ENCODE measurements at places on chromosomes 13 and 19.

DNA sequence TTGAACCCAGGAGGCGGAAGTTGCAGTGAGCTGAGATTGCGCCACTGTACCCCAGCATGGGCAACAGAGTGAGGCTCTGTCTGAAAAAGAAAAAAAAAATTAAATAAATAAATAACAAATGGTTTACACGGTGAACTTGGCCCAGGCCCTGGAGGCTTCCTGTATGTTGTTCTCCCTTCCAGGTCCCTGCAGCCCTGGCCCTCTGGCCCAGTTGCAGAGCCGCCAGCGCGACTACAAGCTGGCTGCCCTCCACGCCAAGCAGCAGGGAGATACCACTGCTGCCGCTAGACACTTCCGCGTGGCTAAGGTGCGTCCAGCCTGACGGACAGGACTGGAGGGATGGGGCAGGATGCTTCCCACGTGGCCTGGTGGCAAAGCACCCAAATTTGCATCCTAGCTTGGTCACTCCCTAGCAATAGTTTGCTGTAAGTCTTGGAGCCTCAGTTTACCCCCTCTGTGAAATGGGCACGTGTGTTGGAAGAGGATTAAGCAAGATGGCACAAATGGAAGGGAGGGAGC is 11.9 kb downstream of the CC2D1A start:
- DNase-seq = no peak

DNA sequence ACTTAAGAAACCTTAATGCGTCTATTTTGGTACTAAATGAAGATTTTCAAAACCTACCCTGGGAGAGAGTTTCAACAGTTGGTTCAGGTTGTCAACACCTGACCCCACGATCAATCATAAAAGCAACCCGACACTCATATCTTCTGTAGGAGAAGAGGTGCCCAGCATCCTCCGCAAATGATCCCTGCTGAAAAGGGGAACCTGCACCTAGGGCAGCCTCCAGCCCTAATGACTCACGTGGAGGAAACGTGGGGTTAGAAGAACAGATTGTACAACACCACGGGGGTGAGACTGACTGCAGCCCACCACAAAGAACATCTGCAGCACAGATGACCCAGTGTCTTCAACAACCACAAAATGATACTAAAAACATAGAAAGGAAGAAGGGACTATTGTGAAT is 116.3 kb downstream of the RAB20 start:
- no peak for DNase-seq

- DNase-seq = no peak
These were observed 44.2 kb upstream of the RNF113B start for GRCh38 chr13:98221234-98221633.

GRCh38 chr13:34210341-34210740 is 392.4 kb downstream of the RFC3 start:
- DNase-seq = no peak

GRCh38 chr13:95902741-95903140 is 150.5 kb downstream of the UGGT2 start:
- no peak for DNase-seq

GRCh38 chr19:33325920-33326319 is 23.6 kb upstream of the CEBPA start:
- DNase-seq = no peak

GRCh38 chr19:3817761-3818160 is 31.6 kb upstream of the MATK start:
- DNase-seq = no peak

- no peak for DNase-seq
These were observed 220.3 kb downstream of the RAP2A start for GRCh38 chr13:97654236-97654635.

DNA sequence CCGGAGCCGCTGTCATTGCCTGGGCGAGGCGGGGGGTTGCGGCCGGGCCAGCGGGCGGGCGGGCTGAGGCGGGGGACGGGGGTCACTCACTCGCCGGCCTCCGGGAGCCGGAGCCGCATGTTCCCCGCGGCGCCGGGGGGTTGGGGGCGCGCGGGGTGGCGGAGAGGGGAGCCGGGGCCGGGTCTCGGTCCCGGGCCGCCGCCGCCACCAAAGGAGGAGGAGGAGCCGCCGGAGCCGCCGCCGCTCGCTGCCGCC is 149 bp downstream of the MED26 start:
- DNase-seq = no peak

DNA sequence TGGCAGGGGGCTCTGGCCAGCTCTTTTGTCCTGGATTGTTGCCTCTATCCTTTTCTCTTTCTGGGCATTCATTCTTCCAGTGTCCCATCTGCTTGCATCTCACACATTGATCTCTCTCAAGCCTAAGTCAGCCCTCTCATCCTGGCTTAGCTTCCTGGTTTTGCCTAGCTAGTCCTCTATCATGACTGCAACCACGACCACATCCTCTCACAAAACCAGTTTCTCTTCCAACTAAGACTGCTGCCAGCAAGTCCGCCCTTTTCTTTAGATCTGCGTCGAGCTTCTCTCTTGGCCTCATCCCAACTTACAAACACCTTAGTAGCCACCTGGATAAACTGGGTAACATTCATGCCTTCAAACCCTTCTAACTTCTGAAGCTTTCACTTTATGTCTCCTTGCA is 212.2 kb upstream of the HTR2A start:
- DNase-seq = peak; percentile 51

- no peak for DNase-seq
These were observed 202.4 kb downstream of the ITGBL1 start for GRCh38 chr13:101654883-101655282.

DNA sequence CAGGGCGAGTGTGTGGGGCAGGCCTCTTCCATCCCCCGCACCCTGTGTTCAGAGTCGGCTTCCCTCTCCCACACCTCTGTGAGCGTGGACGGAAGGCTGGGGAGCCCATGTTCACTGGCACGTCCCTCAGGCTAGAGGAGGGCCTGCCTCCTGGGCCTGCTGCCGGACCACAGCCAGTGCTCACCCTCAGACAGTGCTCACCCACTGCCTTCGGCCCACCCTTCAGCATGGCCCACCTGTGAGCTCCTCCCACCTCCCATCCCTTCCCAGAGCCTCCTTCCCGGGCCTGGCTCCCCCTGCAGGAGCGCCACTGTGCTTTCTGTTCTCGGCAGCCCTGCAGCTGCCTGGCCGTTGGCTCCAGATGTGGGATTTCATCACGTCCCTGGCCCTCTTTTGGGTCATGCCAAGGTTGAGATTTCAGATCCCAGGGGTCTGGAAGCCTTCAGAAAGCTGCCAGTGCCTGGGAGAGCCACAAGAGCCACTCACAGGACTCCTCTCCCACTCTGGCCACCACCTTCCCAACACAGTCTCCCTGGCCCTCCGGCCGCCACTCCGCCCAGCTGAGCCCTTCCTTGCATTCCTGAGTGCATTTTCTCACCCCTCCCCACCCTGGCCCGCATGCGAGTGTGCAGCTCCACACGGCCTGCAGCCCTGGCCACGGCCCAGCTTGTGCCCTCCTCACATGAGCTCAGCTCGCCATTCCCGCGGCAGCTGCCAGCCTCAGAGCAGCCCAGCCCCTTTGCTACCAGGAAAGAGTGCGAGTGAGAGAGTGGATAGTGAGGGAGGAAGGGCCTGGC is 25.3 kb downstream of the CAPN12 start:
- no peak for DNase-seq

GRCh38 chr19:44951179-44952159 is 3.7 kb upstream of the CLPTM1 start:
- DNase-seq = peak; percentile 79

DNA sequence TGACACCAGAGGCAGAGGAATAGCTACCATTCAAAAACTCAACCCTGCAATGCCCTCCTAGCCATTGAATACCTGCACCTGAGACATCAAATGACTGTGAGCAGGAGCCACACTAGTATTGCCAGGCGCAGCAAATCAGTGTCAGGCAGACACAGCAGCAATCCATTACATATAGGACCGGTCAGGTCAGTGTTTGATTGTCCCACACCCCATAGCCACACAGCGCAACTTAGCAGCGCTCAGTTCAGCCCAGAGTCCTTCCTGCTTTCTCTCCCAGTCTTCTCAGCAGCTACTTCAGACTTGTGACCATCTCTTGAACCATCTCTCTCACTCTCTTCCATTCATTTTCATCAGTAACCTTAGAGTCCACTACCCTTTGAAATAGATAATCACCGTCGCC is 181.6 kb upstream of the GPR12 start:
- no peak for DNase-seq

- DNase-seq = no peak
These were observed at the start of gene ACP5 for GRCh38 chr19:11577451-11578257. TSS of gene ACP5 (minus strand) at chr19:11577645. CDS start at chr19:11577317, 328 bp downstream.

DNA sequence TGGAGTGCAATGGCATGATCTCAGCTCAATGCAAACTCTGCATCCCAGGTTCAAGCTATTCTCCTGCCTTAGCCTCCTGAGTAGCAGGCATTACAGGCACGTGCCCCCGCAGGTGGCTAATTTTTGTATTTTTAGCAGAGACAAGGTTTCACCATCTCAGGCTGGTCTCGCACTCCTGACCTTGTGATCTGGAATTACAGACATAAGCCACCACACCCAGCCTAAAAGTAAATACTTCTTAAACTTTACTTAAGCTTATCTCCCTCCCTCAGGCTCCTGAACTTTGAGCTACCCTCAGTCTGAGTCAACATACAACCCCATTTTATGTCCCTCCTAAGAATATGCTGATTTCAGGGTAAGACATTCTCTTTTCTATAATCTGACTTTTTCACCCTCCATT is 66.1 kb downstream of the ZNF486 start:
- no peak for DNase-seq

- DNase-seq = no peak
These were observed 968.7 kb upstream of the SLC10A2 start for GRCh38 chr13:104034891-104035290.

DNA sequence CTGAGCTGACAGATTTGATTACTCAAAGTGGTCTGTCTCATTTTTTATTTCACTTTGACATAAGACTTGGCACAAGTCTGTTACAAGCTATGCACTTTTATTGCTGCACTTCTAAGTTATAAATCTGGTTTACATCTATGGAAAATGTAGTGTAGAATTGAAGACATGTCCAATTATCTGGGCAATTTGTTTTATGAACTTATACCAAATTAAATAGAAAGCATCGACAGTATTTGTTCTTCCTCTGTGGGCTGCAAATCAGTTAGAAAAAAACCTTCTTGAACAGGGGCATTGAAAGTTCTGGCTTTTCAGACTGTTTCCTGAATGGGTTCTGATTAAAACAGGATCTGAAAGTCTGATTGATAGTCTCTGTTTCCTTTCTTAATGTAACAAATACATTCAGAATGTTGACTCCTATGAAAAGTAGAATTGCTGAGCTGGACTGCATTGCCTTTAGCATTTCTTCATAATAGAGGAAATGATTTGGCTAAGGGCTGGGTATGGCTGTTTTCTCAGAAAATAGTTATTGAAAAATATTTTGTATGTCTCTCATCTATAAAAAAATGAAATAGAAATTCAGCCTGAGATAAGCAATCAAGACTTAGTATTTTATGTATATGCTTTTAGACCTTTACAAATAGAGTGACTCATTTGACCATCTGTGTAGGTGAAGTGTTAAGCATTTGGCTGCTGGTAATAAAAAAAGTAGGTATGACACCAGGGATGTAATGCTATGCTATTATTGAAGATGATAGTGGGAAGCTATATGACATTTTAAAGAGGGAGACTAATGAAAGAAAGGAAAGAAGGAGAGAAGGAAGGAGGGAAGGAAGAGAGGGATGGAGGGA is 210.9 kb upstream of the SPRY2 start:
- no peak for DNase-seq

DNA sequence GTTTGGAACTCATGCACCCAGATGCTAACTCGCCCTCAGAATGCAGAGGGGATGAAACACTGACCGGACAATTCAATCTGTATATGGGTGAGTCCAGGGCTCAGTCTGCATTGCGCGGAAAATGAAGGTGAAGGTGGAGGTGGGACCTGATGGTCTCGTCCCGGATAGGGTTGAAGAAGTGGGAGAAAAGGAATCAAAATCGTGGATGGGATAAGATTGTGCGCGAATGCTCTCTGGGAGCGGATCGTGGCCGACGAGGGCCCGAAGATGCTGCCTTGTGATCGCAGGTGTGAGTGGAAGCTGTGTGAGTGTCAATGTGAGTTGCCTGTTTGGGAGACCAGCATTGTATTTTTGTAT is 594 bp upstream of the ZNF850 start:
- no peak for DNase-seq

GRCh38 chr19:38734176-38734425 is 10.2 kb downstream of the CAPN12 start:
- DNase-seq = no peak
